A172 (cell line): ENCODE measurements at places on chromosomes 13 and 19. TPM values are rescaled to one million over a fixed set of nuclear protein-coding genes. Genes with fewer than 3 reads are reported as not detected.

Gene KIRREL2
- total RNA-seq, result 0.62 and 0.83 TPM in 2 replicates

DNA sequence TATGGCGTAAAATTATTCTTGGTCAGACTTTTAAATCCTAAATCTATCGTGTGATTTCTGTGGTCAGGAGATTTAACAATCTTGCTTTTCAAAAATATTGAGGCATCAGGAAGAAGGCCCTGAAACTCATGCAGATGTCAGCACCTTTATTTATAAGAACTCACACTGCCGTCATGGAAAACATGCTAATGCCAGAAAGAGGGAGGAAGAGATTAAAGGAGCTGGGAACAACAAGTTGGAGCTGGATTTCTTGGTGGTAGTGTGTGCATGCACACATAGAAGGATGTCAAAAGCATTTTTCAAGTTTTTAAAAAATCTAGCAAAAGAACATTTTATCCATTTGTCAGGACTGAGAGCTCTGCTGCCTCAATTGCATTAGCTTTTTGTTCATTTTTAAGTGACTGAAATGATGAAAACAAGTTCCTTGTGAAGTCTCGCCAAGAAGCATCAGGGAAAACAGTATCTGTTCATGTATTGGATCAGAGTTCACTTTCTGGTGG lies 342.5 kb downstream of the SPRY2 start:
- DNase-seq, result no peak

DNA sequence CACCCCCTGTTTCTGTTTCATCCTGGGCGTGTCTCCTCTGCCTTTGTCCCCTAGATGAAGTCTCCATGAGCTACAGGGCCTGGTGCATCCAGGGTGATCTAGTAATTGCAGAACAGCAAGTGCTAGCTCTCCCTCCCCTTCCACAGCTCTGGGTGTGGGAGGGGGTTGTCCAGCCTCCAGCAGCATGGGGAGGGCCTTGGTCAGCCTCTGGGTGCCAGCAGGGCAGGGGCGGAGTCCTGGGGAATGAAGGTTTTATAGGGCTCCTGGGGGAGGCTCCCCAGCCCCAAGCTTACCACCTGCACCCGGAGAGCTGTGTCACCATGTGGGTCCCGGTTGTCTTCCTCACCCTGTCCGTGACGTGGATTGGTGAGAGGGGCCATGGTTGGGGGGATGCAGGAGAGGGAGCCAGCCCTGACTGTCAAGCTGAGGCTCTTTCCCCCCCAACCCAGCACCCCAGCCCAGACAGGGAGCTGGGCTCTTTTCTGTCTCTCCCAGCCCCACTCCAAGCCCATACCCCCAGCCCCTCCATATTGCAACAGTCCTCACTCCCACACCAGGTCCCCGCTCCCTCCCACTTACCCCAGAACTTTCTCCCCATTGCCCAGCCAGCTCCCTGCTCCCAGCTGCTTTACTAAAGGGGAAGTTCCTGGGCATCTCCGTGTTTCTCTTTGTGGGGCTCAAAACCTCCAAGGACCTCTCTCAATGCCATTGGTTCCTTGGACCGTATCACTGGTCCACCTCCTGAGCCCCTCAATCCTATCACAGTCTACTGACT lies at the start of gene KLK3:
Gene KLK3 (plus strand): TSS at position 280 of the 775 bp plus-strand sequence. CDS start 41 bp downstream, at position 321.
- DNase-seq, result no peak

- peak; percentile 68 for DNase-seq
These were observed 49.1 kb downstream of the NFIX start for GRCh38 chr19:13044231-13044836.
